ENCODE measurements at places on chromosomes 6 and 20.

DNA sequence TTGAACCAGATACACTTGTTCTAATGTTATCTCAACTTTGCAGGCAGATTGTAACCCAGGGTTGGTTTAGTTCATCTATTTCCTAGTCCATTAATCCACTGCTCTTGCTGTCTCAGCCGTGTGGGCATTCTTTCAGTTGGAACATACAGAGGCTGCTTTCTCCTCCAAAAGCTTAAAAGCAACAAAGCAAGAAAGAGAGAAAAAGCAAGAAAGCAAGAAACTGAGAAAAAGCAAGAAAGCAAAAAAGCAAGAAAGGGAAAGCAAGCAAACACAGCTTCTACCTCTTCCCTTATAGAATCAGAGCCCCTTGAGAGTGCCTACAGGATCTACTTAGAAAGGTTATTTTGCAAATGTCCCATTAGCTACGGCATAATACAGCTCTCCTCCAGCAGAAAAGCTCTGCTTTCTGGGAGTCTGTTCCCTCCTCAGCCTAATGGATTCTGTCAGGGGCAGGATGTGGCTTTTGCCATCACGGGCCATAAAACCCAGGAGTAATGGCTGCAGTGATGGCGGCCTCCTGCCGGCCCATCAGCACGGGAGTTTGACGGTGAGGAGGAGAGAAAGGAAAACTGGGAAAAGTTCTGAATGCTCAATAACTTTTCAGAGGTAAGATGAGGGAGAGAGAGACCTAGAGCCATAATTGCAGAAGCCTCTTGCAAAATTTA is 156.8 kb upstream of the JARID2 start:
- DNase-seq = no peak

DNA sequence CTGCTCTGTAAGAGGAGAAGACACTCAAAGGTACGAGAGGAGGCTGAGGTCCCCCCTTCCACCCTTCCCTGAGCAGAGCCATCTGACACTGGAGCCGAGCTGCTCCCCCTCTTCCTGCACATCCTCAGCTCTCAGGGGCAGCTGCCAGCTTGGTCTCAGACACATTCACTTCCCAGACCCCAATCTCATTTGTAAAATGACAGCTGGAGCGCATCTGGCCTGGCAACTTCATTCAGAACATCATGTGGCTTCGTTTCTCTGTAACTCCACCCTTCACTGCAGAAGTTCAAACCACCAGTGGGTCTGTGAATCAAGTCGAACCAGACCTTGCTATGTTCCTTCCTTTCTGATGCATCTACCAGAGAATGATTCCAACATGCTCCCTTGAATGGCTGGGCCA is 145.6 kb upstream of the CDH4 start:
- no peak for DNase-seq

DNA sequence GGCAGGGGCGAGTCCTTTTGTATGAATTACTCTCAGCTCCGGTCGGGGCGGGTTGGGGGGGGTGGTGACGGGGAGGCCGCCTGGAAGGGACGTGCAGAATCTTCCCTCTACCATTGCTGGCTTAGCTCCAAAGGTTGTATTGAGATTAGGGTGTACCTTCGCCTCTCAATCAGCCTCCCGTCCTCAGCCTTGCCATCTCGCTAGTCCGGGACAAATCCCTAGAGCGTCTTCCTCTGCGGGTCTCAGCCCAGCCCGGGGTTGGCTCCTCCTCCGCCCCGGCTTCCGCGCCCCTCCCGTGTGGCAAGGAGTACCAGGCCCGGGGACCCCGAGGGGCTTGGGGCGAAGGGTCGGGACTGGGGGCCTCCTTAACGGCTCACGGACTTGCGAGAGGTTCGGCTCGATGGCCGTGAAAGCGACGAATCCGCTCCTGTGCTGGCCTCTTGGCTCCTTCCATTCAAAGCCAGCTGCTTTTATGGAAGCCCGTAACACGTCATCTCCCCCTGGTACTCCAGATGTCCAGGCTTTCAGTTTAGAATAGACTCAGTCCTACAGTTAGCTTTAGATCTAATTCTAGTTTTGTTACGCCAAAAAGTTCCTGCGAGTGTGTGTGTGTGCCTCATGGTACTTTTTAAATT is 636 bp upstream of the EEF1A1 start:
- DNase-seq = no peak

- DNase-seq = peak; percentile 26
These were observed 579 bp upstream of the BPHL start for GRCh38 chr6:3117912-3118352.

- no peak for DNase-seq
These were observed 102.8 kb downstream of the TMEM242 start for GRCh38 chr6:157220485-157220884.

DNA sequence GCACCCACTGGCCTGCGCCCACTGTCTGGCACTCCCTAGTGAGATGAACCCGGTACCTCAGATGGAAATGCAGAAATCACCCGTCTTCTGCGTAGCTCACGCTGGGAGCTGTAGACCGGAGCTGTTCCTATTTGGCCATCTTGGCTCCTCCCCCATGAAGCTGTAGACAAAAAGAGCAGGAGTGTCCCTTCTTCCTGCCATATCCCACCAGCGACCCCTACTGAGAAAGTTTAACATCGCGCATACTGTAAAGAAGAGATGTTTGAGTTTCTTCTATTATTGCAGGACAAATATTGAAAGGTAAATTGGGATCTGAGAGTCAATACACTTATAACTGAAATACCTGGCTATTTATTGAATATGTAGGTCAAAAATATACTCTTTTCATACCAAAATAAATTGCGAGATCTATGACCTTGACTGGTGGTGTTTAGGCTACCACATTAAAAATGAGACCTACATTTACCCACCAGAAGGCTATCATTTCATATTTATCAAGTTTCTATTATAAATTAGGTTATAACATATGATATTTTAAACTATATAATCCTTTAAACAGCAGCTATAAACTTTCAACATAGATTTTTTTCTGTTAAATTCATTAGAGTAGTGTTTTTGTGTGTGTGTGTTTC is 586.3 kb downstream of the HTR1B start:
- DNase-seq = no peak

GRCh38 chr6:104019075-104019753 is 840.5 kb downstream of the HACE1 start:
- DNase-seq = no peak

- DNase-seq = no peak
These were observed 773 bp downstream of the SMAP1 start for GRCh38 chr6:70668499-70668812.

- no peak for DNase-seq
These were observed 15.4 kb upstream of the SLPI start for GRCh38 chr20:45269754-45270270.

DNA sequence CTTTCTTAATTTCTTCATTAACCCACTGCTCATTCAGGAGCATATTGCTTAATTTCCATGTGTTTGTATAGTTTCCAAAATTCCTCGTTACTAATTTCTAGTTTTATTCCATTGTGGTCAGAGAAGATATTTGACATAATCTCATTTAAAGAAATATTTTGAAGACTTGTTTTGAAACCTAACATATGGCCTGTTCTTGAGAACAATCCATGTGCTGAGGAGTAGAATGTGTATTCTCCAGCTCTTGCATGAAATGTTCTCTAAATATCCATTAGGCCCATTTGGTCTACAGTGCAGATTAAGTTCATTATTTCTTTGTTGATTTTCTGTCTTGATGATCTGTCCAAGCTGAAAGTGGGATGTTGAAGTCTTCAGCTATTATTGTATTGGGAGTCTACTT is 251.7 kb downstream of the ALDH8A1 start:
- DNase-seq = no peak

DNA sequence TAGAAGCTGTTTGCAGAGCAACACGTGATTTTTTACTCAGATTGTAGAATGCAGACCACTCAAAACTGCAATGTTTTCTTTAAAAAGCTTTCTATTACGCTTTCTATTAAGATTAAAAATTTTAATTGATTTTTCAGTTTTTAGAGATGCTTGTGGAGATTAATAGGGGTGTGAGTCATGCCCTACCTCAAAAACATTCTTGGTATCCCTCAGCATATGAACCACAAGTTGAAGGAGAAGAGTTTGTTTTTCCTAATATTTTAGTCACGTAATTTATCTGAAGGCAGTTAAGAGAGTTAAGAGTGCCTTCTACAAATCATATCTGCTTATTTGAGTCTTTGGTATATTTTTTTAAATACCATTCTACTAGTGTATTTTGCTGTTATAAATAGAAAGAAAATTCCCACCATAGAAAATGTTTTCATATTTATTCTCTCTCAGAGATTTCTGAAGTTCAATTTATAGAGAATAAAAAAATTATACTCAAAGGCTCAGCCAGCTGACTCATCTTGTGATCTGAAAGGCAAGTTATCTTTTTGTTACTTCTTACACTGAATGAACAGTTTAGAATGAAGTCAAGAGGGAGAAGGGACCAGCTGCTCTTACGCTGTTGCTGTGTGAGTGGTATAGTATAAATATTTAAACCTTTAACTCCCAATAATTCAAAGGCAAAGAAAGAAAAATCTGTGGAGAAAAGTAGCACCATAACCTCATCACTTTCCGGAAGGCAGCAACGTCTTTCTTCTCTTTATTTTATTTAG is 7.6 kb downstream of the RIPOR2 start:
- DNase-seq = no peak

GRCh38 chr20:44752099-44752931 is 6.7 kb downstream of the KCNK15 start:
- no peak for DNase-seq

GRCh38 chr6:31058128-31058894 is 48.0 kb downstream of the MUC22 start:
- DNase-seq = no peak

GRCh38 chr20:35172434-35172806 is 548 bp downstream of the PROCR start:
- DNase-seq = no peak

GRCh38 chr6:131635384-131636340 is 1.4 kb upstream of the ENPP3 start:
- DNase-seq = no peak

DNA sequence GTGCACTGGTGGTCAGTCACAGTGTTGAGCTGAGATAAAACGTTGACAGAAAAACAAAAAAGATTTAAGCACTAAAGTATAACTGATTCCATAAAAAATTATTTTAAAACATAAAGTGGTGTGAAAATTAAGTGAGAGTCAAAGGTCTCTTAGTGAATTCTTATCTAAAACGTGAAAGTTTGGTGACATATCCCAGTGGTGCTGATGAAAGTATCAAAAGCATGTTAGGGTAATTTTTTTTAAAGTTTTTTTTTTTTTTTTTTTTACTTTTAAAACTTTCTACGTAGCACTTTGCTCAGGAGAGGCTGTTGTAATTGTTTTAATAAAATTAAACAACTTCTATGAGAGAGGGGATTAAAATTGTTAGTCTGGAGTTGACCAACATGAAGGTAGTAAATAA is 65.6 kb upstream of the TMEM30A start:
- DNase-seq = no peak

DNA sequence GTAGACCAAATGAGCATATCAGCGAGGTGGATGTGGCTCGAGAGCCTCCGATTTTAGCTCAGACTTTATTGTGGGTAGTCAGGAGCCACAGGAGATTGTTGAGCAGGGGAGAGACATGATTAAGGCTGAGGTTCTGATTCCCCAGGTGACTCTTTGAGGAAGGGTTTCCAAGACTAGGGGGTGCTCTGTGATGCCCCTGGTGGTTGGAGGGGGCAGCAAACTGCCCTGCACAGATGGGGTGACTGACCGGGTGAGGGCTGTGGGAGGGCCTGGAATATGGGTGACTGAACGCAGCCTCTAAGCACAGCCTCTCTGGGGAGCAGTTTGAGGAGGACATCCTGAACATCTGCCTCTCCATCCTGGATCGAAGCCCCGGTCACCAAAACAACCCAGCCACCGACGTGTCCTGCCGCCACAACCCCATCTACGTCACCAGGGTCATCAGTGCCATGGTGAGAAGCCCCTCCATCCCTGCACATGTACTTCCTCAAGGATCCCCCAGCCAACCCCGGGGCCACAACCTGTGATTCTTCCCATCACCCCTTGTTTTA is 17.0 kb downstream of the TGM6 start:
- DNase-seq = no peak

- no peak for DNase-seq
These were observed 70.9 kb downstream of the LCA5 start for GRCh38 chr6:79466207-79466834.

- DNase-seq = no peak
These were observed 156.9 kb downstream of the FOXC1 start for GRCh38 chr6:1766654-1767053.

DNA sequence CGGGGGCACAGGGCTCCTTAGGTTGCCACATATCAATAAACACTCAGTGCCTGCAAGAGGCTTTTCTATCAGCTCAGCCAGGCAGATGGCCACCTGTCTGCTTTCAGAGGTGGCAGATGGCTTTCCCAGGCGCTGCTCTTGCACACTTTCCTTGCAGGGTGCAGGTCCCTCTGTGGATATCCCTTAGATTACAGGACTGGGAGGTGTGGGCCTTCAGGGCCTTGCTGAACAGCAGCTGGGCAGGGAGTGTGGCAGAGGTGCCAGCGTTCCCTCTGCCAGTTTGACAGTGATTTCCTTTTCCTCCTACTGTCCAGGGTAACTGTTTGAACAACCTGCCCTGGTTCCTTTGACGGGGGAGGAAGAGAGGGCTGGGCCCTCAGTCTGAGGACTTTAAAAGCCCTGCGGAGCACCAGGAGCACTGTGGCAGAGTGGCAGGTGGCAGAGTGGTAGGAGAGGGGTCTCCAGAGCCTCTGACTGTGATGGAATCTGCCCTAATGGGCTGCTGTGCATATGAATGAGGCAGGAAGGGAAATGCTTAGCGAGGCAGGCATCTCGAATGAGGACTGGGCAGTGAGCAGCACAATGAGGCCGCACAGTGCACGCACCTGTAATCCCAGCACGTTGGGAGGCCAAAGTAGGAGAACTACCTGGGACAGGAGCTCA is 34.2 kb downstream of the ABHD12 start:
- no peak for DNase-seq

DNA sequence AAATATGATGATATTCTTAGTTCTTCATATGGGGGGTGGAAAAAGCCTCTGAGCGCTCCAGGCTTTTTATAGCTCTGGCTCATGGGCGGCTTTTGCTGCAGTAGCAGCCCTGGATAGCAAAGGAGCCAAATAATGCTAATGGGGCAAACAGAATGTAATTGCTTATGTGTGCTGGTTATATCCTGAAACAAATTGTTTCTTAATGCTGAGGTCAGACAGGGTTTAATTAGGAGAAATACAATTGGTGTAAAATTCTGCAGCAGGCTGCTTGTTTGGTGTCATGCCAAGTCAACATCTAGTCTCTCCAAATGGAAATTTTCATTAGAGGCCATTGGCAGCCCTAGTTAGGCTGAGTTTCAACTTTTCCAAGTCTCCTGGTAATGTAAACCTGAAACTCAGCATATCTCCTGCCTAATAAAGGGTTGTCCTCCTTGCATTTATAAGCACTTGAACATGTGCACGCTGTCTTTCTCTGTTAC is 530.1 kb upstream of the NOX3 start:
- DNase-seq = no peak

GRCh38 chr6:126182650-126183311 is 157.1 kb upstream of the CENPW start:
- DNase-seq = no peak

- DNase-seq = no peak
These were observed 22.4 kb upstream of the IFNGR1 start for GRCh38 chr6:137241481-137242038.
